ENCODE measurements at places on chromosomes 11 and 22.

DNA sequence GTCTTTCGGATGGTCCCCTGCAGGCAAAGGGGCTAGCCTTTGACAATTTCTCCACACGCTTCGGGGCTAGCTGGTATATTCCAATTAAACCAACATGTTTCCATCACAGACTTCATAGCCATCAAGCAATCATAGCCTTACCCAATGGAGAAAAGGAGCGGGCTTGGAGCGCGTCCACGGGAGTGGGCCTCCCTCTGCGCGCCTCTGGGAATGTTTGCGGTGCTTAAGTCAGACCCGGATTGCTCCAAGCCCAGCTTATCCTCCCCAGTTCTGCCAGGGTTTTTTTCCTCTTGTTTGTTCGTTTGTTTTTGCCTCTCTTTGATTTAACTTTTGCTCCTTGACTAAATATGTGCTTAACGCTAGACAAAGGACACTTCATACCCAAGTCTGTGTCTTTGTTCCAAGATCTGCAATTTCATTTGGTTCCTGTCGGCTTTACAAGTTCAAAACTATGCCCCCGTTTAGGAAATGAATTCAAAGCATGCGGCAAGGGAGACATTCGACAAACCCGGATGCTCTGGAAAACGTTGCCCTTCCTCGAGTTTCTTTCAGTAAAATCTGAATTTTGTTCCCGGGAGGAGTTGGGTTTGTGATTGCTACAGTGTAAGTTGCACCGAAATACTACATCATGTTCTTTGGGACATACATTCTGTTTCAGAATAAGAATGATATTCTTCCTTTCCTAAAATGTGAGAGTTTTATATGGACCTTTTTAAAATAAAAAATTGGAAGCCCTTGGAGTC, 1.0 kb upstream of the GLB1L2 start:
- no peak for DNase-seq

- DNase-seq, result no peak
Observed at GRCh38 chr11:67300756-67301312, 2.5 kb upstream of the SSH3 start.

DNA sequence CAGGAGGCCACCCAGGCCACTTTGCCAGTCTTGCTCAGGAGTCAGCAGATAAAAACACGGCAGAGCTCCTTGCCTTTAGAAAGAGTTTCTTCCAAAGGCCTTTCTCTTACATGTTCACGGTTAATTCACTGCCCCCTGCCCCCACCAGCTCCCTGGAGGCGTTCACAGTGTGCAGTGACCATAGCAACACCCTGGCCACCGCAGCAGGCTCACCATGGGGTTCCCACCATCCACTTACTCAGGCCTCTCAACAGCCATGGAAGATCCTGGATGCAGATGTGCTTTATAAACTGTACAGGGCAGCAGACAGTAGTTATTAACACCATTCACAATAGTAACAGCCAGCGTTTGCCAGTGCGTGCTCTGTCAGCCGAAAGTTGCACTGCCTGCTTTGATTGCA, 10.6 kb upstream of the MYO7A start:
- no peak for DNase-seq

GRCh38 chr11:67611165-67611564, 4.4 kb downstream of the NDUFV1 start:
- DNase-seq, result no peak

- DNase-seq, result peak; percentile 11
Observed at GRCh38 chr22:19620742-19621371, 93.4 kb upstream of the SEPTIN5 start.

GRCh38 chr22:46826438-46827135, 64.1 kb downstream of the TBC1D22A start:
- no peak for DNase-seq

- DNase-seq, result no peak
Observed at GRCh38 chr11:110509472-110509871, 79.7 kb downstream of the FDX1 start.

DNA sequence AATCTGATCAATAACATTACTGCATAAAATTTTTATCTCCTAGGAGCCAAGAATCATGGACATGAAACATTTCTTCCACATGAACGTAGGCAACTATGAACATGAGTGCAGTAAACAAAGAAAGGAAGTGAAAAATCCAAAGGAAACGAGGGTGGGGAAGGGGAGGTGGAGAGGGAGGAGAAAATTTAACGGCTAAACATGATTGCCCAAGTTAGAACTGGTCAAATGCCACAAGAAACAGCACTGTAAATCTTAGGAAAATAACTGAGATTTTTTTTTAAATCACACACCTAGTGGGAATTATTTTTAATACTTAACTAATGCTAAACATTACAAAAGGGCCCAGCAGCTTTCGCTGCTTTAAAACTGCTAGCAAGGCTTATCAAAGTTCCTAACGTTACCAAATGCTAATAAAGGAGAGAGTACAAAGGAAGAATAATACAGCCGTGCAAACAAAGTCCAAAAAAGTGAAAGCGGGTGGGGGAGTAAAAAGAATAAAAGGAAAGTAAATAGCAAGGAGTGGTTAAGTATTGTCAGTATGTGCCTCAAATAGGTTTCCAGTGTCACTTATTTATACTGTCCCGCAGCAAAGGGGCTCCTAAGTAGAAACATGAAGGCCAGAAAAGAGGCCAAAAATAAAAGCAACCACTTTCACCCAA, 13.7 kb downstream of the NARS2 start:
- DNase-seq, result peak; percentile 80

DNA sequence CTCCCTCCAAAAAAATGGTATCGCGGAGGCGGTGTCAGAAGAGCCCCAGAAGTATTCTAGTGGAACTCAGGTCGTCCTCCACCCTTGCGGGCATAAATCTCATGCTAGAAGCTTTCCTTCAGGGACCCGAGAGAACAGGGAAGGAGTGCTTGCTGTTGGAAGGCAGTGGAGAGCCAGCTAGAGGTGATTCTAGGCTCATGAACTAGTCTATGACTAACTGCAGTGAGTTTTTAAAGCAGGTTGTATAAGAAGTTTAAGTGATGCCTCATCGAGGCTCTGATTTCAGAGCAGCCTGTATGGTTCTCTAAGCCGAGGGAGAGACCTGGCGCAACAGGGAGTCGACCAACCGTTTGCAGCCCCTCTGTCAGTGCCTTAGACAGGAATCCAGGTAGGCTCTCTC, 85.7 kb downstream of the TBC1D22A start:
- no peak for DNase-seq

DNA sequence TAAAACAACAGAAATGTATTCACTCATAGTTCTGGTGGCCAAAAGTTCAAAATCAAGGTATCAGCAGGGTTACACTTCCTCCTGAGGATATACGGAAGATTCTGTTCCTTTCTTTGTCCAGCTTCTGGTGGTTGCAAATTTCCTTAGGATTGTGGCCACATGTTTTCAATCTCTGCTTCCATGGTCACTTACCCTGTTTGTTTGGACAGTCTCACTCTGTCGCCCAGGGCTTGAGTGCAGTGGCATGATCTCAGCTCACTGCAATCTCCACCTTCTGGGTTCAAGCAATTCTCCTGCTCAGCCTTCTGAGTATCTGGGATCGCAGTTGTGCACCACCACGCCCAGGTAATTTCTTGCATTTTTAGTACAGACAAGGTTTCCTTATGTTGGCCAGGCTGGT, 534.3 kb downstream of the KCNA4 start:
- no peak for DNase-seq

GRCh38 chr11:77322926-77323590, 21.6 kb upstream of the GDPD4 start:
- no peak for DNase-seq

DNA sequence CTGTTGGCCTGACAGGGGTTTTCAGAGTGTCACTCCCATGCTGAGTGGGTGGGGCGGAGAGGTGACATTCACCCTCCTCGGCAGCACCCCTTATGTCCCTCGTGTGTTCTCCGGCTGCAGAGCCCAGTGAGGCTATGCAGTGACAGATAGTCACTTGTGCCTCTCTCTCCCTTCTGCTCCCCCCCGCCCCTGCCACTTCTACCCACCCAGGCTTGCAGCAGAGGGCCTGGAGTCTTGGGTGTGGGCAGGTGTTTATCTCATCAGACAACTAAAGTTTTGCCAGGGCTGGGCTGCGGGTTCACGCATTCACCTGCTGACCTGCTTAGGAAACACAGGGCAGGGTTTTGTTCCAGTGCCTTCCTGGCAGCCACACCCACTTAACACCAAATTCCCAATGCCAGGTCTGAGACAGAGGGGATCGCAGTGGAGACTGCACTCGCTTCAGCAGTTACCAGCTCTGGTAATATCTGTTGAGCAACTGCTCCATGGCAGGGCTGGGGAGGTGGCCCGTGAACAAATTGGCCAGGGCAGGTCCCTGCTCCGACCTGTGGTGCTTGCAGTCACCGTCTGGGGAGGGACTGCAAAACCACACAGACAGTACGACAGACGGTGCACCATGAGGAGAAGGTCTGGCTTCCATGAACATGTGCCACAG, 50.5 kb upstream of the ADA2 start:
- DNase-seq, result no peak

DNA sequence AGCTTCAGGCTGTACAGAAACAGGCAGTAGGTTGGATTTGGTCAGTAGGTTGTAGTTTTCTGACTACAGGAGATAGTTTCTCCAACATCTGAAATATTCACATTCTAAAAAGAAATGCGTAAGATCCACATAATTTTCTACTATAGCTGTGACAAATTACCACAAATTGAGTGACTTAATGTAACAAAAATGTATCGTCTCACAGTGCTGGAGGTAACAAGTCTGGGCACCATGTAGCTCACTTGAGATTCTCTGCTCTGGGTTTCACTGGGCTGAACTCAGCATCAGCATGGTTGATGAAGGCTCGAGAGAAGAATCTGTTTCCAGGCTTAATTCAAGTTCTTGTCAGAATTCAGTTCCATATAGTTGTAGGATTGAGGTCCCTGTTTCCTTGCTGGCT, 350.9 kb upstream of the CCDC179 start:
- DNase-seq, result no peak

- DNase-seq, result peak; percentile 11
Observed at GRCh38 chr22:37892566-37893335, 13.3 kb upstream of the MICALL1 start.

DNA sequence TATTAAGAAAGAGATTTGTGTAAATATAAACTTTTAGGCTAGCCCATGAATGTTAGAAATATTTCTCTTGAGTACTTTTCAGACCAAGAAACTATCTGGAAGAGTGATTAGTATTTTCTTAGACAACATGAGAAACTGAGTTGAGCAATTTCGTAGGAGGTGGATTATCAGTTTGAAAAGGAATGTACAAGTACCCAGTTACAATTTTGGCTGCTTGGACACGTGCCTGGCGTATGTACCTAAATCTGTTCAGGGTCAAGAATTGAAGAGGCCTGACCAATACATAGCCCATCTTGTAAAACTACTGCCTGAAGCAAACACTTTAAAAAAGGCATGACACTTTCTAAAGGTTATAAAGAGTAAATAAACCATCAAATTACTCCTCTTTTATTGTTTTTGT, 71.1 kb downstream of the CCDC73 start:
- DNase-seq, result peak; percentile 10

DNA sequence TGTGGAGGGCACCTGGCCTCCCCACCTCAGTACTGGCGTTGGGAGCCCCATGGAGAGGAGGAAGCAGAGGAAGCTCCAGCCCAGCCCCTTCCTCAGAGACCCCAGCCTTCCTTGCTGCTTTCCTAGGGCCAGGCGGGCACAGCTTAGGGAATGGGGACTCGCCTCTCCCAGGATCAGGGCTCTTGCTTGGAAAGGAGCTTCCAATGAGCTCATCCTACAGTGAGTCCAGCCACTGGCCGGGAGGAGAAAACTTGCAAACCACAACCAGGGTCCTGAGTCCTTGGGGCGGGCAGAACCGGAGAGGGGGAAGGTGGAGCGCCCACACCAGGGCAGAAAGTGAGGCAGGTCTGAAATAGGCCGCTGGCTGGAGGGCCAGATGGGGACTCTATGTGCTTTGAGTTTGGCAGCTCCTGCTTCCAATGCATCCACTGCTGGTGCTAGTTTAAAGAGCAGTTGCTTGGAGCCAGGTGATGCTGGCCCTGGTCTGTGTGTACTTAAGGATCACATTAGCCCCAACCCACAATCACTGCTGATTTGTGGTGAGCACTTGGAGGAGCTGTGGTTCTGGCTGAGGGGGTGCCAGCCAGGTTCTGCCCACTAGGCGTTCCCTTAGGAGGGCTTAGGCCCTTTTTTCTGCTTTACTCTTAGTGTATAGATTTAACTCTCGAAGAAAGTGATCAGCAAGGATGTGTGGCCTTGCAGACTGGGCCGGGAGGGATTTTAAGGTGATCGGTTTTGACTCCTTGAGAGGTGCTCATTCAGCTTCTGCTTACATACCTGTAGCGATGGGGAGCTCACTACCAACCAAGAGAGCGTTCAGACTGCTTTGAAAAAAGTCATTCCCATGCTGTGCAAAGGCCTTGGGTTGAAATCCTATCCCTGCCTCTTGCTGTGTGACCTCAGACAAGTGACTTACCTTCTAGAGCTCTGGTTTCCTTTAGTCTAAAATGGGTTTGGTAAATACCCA, 81.9 kb downstream of the TP53I11 start:
- no peak for DNase-seq

- DNase-seq, result no peak
Observed at GRCh38 chr11:134515081-134515960, 103.3 kb upstream of the B3GAT1 start.

DNA sequence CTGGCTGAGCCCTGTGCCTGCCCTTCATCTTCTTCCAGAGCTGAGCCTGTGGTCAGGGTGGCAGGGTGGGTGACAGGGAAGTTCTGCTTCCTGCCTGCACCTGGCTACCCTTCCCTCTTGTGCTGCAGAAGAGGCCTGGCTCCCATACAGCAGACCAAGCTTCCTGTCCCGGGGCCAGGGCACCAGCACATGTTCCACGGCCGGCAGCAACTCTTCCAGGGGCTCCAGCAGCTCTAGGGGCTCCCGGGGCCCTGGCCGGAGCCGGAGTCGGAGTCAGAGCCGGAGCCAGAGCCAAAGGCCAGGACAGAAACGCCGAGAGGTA, 15.0 kb downstream of the ROBO3 start:
- DNase-seq, result no peak

DNA sequence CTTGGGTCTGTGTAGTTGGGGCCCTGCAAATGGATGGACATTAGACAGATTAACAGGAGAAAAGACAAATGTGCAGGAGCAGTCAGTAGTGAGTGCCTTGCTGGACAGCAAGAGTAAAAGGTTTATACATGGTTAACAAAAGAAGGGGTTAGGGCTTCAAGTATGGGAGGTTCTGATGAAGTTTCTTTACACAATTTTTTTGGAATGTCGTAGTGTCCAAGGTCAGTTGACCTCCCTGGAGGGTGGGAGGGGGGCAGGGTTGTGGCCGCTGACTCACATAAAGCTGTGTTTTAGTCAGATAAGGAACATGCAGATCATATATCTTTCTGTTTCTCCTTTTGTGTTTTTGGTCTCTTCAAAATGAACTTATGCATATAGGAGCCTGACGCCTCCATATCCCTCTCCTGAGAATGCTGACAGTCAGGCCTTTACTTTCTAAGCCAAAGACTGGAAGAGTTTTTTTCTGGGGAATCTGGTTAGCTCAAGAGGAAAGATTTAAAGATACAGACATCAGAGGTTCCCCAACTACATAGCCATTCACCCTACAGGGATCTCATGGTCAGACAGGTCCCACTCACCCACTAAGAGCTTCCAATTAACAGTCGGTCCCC, 134.3 kb downstream of the NECTIN1 start:
- DNase-seq, result peak; percentile 52

GRCh38 chr11:119332111-119332765, 2.1 kb upstream of the RNF26 start:
- DNase-seq, result no peak

GRCh38 chr22:40175611-40176244, 2.0 kb upstream of the TNRC6B start:
- no peak for DNase-seq

GRCh38 chr22:42868751-42869251, 11.7 kb upstream of the ARFGAP3 start:
- no peak for DNase-seq
